ENCODE measurements at places on chromosomes 3 and 15. TPM values are rescaled to one million over a fixed set of nuclear protein-coding genes. Genes with fewer than 3 reads are reported as not detected.

- no peak for DNase-seq
Measured at GRCh38 chr3:157607826-157608405, 104.7 kb upstream of the VEPH1 start.

GRCh38 chr3:48594417-48595049 lies 596 bp downstream of the COL7A1 start:
- peak; percentile 43 for DNase-seq

GRCh38 chr15:58559904-58560588 lies 128.3 kb downstream of the LIPC start:
- peak; percentile 23 for DNase-seq

The CSPG5 gene
- 0.02 TPM for polyA plus RNA-seq

- DNase-seq: no peak
Measured at GRCh38 chr15:31437686-31438085, 111.1 kb downstream of the KLF13 start.

The FGD5 gene
- 0.03 TPM for polyA plus RNA-seq

DNA sequence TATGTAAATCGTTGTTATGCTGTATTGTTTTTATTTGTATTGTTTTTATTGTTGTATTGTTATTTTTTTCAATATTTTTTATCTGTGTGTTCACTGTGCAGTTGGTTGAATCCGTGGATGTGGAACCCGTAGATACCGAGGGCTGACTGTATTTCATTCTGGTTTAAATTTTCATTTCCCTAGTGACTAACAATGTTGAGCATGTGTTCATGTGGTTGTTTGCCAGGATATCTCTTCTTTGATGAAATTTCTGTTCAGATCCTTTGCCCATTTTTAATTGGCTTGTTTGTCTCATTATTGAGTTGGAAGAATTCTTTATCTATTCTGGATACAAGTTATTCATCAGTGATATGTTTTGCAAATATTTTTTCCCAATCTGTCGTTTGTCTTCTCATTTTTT lies 29.7 kb downstream of the STOML1 start:
- no peak for DNase-seq

DNA sequence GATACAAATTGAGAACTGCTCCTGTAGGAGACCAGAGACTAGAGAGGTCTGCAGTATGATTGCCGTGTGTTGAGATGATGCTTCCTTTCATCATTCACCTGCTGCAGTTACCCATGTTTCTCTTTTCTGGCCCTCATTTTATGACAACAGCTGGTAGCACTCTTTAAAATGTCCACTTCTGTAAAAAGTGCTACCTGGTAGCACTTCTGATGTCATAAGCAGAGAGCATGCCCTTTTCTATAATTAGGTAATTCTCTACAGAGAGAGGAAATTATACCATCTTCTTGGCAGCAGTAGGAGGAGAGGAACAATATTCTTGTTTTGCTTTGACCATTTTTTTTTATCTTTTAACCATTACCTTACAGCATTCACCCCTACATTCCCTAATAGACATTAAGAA lies 123.8 kb downstream of the PPM1L start:
- DNase-seq: no peak

The ANKUB1 gene
- polyA plus RNA-seq: not detected

DNA sequence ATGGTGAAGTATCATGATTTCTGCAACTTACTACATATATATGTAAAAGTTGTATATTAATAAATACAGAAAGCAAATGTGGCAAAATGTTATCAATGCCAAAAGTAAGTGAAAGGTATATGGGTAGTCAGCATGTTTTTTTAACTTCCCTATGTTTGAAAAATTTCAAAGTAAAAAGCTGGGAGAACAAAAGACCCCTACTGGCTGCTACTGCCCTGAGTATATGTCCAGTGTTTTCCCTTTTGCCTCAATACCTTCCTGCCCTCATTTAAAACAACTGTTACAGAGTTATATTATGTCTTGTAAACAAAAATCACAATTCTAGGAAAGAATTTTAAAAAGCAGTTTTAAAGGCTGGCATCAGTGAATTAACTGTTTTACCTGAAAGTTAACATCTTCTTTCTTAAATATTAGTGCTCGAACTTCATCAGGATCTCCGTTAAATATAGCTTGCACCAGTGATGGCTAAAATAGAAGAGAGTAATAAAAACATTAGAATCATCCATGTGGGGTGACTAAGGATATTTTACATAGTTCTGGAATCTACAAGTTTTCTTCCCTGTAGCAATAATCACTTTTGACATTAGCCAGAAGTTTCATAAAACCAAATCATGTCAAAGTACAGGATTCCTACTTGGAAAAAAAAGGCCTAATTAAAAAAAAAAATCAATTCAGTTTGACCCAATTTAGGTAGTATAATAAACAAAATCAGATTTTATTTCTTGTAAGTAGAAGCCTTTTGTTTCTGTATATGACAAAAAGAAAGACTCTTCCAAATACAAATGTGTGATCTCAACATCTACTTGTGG lies 2.7 kb downstream of the ANKRD28 start:
- DNase-seq: no peak

The GOLGA6L10 gene
- polyA plus RNA-seq: 0.16 TPM

GRCh38 chr3:121794264-121794983 lies 40.4 kb downstream of the IQCB1 start:
- no peak for DNase-seq

DNA sequence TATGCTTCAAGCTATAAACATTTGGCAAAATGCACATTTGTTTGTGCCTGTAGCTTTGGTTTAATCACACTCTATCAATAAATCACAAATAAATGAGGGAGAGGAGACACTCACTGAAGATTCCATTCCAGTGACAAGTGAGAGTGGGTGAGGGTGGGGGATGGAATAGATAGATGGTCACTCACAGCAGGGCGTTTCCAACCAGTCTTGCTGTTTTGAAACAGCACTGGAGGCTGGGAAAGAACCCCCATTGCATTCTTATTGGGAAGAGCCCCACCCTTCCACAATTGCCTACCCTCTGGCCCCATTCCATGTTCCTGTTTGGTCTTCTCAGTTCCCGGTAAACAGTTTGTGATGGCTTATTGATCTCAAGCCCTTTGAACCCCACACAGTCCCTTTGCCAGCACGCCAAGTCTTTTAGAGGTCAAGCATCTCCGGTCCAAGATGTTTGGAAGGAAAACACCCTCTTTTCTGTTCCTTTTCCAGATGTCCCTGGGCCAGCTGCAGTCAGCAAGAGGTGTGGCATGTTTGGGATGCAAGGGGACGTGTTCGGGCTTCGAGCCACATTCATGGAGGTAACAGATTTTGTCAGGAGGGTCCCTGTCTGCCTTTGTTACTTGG lies 30.7 kb downstream of the LMCD1 start:
- peak; percentile 73 for DNase-seq

- no peak for DNase-seq
Measured at GRCh38 chr15:78394981-78395616, 42.9 kb upstream of the IREB2 start.

- peak; percentile 23 for DNase-seq
Measured at GRCh38 chr15:33293713-33294334, 16.9 kb upstream of the RYR3 start.

The ZMAT3 gene
- polyA plus RNA-seq: 34.3 TPM

GRCh38 chr15:70151462-70151861 lies 53.7 kb upstream of the TLE3 start:
- DNase-seq: no peak

DNA sequence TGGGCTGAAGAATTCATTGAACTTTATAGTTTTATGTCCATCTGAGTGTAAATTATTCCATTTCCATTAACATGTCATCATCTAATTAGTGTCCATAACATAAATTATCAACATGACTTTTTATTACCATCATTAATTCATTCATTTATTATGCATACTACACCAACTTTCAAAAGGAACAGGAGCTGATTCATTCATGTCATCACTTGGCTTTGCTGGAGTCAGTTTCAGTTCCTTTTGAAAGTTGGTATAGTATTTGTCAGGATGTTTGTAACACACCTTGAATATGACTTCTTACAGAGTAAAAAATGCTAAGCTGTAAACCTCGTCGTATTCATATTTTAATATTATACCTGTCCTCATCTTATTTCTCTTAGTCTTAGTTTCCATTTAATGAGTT lies 298.0 kb upstream of the RBMS3 start:
- no peak for DNase-seq
